Femur (tissue), 1 donor: ENCODE measurements at places on chromosomes 16 and 17.

DNA sequence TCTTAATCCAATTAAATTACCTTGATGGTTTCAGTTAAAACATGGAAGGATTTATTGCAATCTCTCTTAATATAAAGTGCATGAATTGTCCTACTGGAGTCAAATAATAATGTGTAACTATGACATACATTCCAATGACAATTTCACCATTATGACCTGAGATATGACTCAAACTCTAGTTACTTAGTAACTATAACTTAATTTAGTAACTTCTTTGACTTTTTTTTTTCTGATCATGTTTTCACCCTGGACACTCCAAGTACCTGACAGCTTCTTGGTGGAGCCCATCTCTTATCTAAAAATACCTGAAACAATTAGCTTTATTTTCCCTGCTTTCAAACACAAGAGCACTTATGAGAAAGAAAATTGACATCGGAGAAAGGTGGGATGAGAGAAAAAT, 123.7 kb downstream of the STX8 start:
- no peak for DNase-seq

- no peak for DNase-seq
These were observed 35.6 kb upstream of the MNT start for GRCh38 chr17:2436316-2436905.

- no peak for DNase-seq
These were observed 28.7 kb downstream of the ACSF3 start for GRCh38 chr16:89122322-89122851.

DNA sequence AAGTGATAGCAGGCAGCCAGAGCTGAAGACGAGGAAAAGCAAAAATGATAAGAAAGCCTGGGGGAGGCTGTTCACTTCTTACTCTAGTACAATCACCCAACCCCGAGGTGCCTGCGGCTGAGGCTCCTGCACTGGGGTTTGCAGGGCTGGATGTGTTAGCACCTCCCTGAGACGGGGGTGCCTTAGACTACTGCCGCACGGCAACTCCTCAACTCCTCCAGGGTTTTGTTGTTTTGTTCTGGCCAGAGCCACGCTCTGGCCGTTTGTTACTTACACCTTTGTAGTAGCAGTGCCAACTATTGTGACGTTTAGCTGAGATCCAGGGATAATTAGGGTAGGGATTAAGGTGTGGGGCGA, 51.5 kb downstream of the LDHD start:
- DNase-seq: no peak

GRCh38 chr17:10116267-10116666, 82.1 kb downstream of the GAS7 start:
- DNase-seq: no peak

DNA sequence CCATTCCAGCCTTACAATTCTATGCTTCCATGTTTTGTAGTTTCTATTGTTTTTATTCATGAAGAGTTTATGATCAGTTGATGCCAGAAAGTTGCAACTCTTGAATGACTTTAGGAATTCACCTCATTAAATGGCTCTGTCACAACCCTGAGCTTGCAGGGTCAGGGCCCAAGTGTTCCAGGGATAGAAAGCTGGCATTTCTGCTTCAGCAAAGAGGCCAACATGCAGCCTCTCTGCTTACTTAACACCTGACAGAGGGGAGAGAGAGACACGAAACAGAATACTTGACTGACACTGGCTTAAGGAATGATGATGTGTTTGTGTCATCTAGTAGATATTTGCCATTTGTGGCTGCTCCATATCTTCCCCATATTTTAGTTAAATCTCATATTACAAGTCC, 328.1 kb downstream of the CA10 start:
- no peak for DNase-seq

DNA sequence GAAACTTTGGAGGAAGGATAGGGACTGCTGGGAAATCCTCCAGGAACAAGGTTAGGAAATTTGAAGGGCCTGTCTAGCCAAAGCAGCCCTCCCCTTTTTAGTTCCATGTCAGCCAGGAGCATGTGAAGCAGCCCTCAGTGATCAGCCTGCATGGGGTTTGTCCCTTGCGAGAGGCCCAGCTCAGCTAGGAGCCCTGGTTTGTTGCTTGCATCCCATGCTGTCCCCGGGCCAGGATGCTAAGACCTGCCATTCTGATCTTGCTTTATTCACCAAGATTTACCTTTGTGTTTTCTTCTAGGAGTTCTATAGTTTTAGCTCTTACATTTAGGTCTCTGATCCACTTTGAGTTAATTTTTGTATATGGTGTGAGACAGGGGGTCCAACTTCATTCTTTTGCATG, 27.6 kb downstream of the CLUAP1 start:
- no peak for DNase-seq

DNA sequence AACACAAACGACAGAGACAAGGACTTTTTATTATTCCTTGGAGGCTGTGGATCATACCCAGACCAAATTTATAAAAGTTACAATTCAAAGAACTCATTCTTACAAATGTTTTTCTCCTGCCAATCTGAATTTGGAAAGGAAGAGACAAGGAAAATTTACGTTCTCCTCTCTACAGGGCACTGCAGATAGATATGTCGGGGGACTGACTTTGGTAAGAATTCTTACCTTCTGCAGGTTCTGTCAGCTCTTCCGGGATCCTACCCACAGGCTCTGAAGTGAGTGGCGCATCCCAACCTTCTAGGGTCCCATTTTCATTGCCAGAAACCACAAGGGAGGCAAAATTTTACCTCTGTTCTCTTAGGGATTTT, 2.2 kb upstream of the SLFN12L start:
- DNase-seq: no peak

GRCh38 chr17:1073241-1073962, 76.5 kb downstream of the TIMM22 start:
- peak; percentile 18 for DNase-seq

- DNase-seq: peak; percentile 55
These were observed 1.4 kb downstream of the SLC4A1 start for GRCh38 chr17:44266402-44267164.

DNA sequence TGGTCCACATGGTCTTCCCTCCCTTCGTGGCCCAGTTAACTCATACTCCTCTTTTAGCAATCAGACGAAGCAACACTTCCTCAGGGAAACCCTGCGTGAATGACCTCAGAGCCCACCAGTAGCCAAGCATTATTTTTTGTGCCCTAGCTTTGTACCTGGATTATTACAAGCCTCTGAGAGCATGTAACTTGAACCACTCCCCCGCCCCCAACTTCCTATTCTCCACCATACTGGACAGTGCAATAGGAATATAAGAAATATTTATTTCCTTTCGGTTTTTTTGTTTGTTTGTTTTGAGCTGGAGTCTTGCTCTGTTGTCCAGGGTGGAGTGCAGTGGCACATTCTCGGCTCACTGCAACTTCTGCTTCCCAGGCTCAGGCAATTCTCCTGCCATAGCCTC, 2.9 kb downstream of the CPPED1 start:
- no peak for DNase-seq

DNA sequence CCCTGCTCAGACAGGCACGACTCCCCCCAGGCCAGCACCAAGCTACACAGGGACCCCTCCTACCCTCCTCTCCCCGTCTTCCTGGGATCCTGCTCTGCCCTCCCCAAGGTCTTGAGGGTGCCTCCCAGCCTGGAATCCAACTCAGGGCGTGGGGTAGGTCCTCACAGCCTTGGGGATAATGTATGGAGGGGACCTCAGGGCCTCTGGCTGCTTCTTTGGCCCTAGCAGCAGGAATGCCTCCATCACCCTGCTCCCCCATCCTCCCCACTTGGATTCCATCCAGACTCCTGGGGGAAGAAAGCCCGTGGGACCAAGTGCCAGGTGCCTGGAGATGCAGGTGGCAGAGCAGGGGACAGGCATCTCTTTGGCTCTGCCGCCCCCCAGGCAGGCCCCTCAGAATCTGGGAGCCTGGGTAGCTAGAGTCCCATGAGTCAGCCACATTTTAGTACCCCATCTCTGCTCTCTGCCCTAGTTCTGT, 10.7 kb upstream of the STAC2 start:
- DNase-seq: no peak

DNA sequence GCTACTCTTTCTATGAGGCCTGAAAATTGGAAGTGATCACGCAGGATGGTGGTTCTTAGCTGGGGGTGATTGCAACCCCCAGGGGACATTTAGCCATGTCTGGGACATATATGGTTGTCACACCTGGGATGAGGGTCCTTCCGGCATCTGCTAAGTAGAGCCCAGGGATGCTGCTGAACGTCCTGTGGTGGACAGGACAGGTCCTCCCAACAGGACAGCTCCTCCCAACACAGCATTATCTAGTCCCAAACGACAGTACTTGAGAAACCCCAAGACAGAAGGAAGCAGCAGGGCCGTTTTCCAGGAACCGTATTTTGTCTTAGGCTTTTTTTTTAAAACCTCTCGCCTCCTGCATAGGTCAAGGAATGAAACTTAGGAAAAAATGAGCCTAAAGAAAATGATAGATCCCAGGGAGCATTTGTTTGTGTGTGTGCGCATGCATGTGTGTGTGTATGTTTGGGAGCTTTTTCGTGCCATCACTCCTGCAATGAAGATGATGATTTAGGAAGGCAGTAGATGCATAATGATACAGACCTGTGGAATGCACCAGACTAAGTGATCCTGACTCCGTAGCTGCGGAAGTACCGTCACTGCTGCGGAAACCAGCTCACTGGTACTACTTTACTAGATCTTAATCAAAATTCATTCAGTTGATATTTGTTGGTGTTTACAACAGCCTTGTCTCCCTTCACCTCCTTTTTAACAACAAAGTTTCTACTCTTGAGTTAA, 118.2 kb downstream of the SNX29 start:
- DNase-seq: no peak

- no peak for DNase-seq
These were observed 36.3 kb upstream of the CACNG1 start for GRCh38 chr17:67008101-67008500.

GRCh38 chr16:49857423-49858181, 1.7 kb upstream of the ZNF423 start:
- DNase-seq: peak; percentile 77

DNA sequence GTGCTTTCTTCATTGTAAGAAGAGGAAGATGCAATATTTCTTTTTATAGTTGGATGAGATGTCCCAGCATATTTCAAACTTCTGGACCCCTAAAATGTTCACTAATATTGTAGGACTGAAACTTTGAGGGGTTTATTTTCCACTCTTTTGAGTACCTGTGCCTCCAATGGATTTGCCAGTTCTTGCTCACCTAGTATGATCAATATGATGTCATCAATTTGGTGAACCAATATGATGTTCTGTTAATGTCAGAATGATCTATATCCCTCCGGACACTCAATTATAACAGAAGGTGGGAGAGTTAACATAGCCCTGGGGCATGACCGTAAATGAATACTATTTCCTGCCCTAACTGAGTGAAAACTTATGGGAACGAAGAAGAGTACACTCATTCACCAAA, 178.3 kb downstream of the CBLN1 start:
- DNase-seq: no peak

DNA sequence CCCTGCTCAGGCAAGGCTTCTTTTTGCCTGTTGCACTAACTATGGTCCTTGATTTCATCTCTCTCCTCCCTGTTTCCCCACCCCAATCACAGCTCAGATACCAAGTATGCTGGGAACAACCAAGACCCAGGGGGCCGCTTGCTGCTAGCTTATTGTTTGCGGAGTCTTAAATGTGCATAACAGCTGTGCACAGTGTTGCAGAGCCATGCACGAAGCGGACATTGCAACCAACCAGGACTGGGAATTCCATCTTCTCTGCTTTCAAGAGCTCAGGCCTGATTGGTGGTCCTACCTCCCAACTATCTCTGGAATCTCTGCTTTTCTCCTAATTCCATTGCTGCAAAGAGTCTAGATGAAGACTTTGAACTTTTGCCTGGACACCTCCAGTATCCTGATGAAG, 281.3 kb upstream of the TNRC6C start:
- peak; percentile 64 for DNase-seq

GRCh38 chr17:46732160-46732559, 86.3 kb downstream of the WNT3 start:
- no peak for DNase-seq

DNA sequence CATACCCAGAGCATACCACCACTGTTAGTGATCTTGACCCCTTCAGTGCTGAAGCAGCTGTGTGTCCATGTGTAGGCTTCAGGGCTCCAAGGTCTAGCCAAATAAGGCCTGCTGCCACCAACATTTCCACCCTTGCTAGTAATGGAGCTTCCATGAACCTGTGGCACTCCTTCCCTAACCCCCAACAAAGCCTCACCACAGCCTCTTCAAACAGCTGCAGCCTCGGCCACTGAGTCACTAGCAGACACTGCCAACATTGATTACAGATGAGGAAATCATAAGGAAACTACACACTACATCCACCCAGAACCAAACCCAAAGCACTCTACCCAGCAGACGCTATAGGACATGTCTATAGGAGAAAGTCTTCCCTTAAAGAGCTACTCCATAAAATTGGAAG, 610.7 kb downstream of the KCNJ2 start:
- DNase-seq: no peak

DNA sequence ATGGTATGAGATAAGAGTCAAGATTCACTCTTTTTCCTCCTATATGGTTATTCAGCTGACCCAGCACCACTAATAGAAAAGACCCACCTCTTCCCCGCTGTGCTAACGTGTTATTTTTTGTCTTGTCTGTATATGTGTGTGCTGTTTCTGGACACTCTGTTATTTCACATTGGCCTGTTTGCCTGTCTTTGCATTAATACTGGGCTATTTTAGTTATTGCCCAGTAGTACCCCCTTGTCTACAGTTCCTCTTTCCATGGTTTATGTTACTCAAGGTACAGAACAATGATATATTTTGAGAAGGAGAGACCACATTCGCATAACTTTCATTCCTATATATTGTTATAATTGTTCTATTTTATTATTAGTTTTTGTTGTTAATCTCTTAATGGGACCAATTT, 74.0 kb upstream of the SIAH1 start:
- DNase-seq: no peak

DNA sequence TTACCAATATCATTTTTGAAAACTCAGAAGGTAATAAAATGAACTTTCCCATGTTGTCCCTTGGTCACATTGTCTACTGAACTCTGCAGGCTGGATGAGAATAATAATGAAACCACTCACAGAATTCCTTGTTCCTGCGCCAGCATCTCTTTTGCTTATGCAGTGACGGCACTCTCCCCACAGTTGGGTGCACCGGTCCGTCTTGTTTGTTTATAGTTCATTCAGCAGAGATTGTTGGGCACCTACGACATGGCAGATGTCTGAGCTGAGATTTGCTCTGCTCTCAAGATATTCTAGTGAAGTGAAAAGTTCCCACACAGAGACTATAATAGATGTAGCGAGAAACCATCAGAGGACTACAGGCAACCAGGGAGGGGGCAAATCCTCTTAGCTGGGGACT, 375.7 kb upstream of the CDH11 start:
- no peak for DNase-seq

DNA sequence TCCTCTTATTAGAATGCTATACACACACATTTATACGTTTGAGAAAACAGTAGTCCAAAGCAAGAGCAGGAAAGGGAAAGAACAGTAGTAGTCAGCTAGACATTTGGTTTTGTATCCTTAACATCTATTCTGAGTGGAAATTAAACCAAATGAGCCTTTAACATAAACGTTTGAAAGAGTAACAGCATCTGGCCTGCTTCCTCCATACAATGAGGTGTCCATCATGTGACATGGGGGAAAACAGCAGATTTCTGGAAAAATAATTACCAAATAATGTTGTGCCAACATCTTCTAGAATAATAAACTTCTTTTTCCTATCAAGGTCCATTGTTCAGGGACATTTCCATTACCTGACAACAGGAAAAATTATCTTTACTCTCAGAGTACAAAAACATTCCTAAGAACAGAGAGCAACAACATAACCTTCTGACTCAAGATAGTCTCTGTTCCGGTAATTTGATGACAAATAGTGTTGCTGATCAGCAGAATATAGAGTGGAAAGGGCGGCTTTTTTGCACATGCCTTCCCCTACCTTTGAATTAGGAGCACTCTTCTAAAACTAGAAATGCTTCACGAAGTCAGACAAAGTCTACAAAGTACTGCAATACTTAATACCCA, 20.2 kb downstream of the CYTH1 start:
- DNase-seq: no peak

GRCh38 chr17:44990994-44991393, 22.9 kb upstream of the C1QL1 start:
- DNase-seq: no peak
